Stimulated activated CD4-positive, alpha-beta T cell treated with anti-CD3 and anti-CD28 coated beads, Interleukin-15, amount 100 ng/mL, for 48 hours (primary cell): ENCODE measurements at places on chromosomes 2 and 18.

- no peak for DNase-seq
Observed at GRCh38 chr2:132978840-132979239, 308.8 kb upstream of the LYPD1 start.

DNA sequence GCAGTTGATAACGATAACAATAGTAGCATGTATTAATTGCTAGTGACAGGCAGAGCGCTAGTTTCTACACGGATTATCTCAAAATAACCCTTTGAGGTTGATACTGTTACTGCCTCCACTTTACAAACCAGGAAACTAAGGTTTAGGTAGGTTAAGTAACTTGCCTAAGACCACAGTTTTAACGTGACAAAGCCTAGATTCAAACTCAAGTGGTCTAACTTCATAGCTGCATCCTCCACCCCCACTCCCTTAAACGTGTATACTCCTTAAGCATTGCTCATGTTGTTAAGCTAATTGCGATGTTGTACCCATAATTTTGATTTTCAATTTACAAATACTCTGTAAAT lies 1.2 kb downstream of the ME2 start:
- DNase-seq, result no peak

DNA sequence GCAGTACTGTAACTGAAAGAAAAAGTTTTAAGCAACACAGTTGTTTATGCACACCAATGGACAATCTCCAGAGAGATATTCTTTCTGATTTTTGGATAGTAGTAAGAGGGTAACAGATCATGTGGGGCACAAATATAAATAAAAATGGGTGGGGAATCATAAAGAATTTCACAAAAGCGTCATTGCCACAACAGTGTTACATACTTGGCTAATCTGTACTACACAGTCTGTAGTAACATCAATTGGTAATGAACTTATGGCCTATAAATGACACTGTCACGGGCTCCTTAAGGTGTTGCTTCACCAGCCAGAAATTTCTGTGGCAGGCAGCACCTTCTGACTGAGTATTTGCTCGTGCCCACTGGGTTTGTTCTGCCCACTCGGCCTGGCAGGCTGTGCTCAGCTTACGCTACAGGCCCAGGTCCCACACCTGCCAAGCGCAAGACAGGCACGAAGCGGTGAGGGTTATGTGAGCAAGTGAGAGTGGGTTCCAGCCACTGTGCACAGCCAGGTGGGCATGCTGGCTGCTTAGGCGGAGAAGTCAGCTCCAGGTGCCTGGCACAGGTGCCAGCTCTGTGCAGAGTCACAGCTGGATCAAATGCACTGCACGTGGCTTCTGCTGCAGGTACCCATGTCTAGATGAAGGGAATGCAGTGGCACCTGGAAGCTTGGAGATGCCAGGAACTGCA lies 532.5 kb upstream of the SLC39A10 start:
- no peak for DNase-seq

- no peak for DNase-seq
Observed at GRCh38 chr2:196315388-196316049, 144.1 kb upstream of the STK17B start.

GRCh38 chr2:219560037-219560892 lies 11.1 kb downstream of the OBSL1 start:
- no peak for DNase-seq

- no peak for DNase-seq
Observed at GRCh38 chr18:22974001-22974400, 40.9 kb downstream of the RBBP8 start.

DNA sequence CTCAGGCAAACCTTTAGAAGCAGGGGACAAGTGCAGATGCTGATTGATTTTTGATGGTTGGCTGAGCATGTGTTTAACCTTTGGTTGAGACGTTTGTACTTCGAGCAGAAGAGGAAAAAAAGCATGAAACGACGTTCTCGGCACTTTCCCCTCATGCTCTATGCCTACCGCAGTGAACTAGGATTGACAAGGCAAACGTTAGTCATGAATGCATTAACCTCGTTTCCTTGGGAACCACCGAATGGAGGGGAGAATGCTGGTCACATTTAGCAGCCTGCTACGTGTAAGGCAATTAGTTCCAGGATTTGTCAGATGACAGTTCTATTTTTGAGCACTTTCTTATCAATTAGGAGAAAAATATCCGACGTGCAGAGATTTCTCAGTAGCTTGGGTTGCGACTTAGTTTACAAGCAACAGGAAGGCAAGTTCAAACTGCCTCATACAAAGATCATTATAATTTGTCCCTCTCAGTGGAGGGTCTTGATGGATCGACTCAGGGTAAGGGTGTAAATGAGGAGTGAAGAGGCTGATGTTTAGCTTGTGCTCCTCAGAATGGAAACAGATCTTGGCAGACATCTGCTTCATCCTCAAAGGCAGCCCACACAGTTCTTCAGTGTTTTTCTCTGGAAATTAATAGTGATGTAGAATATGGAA lies 47.4 kb upstream of the GPR45 start:
- DNase-seq, result no peak

GRCh38 chr18:76822506-76823160 lies at the start of gene ZNF236:
TSS of gene ZNF236 (plus strand) at chr18:76822557. CDS start at chr18:76822608, 51 bp downstream.
- peak; percentile 42 for DNase-seq

- no peak for DNase-seq
Observed at GRCh38 chr18:6960656-6961055, 156.9 kb downstream of the LAMA1 start.

DNA sequence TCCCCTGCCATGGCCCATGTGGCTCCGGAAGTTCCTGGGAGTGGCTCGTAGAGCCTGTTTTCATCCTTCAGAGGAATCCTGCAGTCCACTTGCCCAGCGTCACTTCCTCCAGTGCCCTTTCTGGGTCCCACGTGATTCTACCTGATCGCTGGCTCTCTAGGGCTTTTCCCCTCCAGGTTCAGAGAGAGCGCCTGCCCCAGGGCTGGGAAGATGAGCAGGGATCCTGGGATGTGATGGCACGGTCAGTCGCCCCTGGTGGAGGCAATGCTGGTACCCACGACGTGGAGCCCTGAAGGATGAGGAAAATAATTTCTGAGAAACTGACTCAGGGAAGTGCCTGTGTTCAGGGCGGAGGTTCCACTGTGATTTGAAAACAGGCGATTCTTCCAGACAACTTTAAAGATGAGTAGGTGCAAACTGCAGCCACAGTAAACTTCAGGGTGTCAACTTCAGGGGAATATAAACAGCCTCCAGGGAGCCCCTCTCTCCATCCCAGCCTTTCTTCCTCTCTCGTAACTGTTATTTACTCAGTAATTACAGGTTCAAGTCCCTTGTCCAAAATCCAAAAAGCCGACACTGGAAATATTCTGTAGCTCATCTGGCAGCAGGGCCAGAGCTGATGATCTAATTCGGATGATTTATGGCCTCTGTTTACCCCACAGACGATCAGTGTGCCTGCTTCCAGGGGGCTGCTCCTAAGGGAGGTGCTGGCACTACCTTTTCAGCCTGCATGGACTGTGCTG lies 105.9 kb downstream of the AGAP1 start:
- DNase-seq, result no peak
